ENCODE measurements at places on chromosomes 1 and 21.

GRCh38 chr1:31183927-31184554, 55.6 kb downstream of the NKAIN1 start:
- DNase-seq, result no peak

DNA sequence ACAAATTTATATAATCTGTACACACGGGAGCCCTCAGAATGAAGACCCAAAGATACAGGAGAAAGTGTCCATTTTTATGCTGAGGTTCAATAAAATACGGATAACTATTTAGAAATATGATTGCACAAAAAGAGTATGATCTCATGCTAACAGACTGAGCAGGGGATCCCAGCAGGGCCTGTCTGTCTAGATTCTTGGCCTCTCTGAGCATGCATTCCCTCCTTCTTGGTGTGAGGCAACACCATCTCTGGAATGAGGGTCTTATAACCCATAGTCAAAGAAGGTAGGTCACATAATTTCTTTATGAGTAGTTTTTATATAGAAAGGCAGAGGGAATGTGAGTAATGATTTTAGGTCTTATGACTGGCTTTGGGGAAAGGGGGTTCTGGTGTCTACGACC, 5.4 kb downstream of the PRMT6 start:
- no peak for DNase-seq

GRCh38 chr1:185823467-185823866, 89.3 kb downstream of the HMCN1 start:
- no peak for DNase-seq

DNA sequence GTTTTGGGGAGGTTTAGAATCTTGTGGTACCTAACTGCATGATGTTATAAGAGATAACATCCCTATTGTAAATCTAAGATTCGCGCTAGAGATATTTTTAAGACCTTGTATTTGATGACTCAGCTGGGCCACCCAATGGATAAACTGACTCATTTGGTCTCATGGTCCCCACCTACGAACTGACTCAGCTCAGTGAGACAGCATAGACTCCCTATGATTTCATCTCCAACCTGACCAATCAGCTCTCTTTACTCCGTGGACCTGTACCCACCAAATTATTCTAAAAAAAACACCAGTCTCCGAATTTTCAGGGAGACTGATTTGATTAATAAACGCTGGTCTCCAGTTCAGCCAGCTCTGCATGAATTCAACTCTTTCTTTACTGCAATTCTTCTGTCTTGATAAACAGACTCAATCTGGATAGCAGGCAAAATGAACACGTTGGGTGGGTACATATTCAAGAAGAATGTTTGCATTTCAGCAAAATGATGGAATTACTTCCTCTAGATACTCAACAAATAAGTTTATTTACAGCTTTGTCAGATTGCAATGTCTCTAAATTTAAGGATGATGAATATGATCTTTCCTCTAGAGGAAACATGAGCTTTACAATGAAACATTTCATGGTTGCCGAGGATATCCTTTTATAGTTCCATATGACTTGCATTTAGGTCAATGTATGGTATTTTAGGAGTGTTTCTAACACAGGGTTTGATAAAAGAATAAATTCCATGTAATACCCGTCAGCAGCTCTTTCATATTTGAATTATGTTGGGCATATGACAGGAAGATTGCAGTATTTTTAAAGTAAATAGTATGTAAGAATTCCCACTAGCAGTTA, 516.6 kb upstream of the RGS18 start:
- no peak for DNase-seq

DNA sequence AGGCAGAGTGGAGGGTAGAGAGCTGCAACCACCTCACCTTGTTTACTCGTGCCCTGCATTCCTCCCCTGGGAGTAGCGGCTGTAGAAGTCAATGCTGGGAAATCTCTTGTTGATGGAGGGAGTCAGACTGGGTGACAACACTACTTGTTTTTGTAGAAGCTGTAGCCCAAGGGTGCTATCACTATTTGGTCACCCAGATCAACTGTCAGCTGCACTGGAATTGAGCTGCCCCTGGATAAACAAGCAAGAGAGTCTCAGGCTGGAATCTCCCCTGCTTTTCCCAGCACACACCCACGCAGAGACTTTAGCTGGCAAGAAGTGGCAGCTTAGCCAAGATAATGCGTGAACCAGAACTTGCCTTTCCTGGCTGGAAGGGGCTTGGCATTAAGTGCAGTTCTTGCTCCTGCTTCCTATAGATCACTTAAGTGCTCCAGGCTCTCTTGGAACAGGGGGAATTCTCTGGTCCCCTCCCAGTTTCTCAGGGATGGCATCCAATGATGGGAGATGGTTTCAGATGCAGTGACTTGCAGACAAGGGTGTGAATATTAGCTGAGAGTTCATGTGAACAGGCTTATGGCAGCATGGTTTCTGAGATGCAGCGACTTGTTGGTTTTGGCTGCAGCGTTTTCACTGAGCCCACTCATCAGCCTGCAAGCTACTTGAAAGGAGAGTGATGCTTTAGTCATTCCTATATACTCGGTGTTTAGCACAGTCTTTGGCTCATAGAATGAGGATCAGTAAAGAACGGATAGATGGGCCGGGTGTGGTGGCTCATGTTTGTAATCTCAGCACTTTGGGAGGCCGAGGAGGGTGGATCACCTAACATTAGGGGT, 16.8 kb downstream of the ATP2B4 start:
- no peak for DNase-seq

DNA sequence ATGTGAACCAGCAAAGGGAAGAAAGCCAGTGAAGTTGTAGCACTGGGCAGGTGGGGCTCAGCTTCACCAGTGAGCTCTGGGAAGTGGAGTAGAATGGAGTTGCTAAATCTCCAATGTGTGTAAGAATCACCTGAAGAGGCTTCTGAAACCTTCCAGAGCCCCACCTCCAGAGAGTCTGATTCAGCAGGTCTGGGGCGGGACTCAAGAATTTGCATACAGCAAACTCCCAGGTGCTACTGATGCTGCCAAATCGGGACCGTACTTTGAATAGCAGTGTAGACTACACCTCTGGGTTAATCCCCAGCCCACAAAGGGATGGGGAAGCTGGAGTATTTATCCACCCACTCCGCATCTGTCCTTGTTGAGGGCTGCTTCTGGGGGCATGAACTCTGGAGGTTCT, 154.3 kb downstream of the IGSF21 start:
- DNase-seq, result no peak

- DNase-seq, result peak; percentile 91
Observed at GRCh38 chr1:182143825-182144645, 82.5 kb upstream of the ZNF648 start.

- DNase-seq, result no peak
Observed at GRCh38 chr1:6099787-6100765, 54.4 kb downstream of the KCNAB2 start.

- peak; percentile 30 for DNase-seq
Observed at GRCh38 chr1:33710967-33711366, 152.9 kb upstream of the HMGB4 start.

DNA sequence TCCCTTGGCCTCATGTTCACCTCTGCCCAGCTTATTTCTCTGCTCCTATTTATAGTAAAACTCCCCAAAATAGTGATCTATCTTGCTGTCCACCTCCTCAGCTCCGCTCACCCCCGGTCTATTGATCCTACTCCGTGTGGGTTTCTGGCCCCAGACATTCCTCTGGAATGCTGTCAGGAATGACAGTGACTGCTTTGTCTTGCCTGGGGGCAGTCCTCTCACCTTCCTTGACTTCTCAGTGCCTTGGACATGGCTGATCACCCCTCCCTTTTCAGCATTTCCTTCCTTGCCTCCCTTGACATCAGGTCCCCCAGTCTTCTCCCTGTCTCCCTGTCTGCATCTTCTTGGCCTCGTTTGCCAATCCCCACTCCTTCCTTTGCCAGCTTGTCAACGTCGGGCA, 108.1 kb upstream of the BACE2 start:
- DNase-seq, result peak; percentile 44

DNA sequence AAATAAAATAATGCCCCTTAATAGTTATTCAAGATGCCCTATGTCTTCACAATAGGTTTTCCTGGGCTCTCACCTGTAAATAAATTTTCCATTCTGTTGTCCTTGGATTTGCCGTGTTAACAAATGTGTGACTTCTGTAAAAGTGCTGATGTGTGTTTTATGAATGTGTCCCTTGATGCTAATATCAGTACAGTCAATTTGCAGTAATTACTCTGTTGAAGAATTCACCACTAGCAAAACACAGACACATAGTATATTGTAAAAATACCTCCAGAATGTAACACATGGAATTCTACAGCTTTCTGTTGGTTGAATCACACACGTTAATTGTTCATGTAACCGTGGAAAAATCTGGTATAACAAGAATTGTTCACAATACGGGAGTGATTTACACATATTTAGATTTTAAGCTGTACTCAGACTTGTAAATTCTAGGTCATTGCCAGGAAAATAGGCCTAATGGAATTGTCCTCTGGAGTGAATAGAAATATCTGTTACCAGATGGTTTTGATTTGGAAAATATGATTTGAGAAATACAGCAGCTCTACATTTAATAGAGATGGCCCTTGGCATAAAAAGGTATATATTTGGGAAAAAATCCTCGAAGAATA, 36.7 kb upstream of the KCNK2 start:
- DNase-seq, result no peak

DNA sequence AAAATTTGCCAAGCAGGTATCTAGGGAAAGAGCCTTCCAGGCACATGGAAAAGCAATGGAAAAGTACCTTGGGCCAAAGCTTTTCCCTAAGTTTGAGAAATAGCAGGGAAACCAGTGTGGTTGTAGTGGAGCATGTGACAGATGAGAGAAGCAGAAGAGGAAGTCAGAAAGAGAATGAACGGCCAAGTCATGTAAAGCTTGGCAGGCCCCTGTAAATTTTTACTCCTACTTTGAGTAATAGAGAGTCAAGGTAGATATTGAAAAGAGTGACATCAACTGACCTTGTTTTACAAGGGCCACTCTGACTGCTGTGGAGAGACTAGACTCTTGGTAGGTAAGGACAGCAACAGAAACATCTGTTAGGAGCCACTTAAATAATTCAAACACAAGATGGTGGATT, 180.9 kb upstream of the PRMT6 start:
- DNase-seq, result no peak
